Kidney capillary endothelial cell (primary cell): ENCODE measurements at places on chromosomes 1 and 21.

- no peak for DNase-seq
Measured at GRCh38 chr1:116585886-116586285, 15.1 kb upstream of the CD58 start.

DNA sequence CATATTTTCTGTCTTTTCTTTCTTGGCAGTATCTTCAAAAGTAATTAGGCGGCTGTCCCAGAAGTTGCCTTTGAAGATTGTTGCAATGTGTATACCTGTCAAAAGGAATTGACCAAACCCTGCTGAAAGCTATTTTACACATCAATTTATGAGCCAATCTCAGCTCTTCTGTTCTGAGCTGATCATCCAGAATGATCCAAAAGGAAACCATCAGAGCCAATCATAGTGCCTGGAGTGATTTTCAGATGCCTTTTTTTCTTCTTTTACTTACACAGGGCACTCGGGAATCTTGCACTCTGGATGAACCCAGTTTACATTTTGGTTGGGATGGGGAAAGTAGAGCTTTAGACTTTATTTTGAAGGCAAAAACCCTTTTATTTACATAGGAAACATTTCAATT lies 21.8 kb upstream of the APOBEC4 start:
- no peak for DNase-seq

DNA sequence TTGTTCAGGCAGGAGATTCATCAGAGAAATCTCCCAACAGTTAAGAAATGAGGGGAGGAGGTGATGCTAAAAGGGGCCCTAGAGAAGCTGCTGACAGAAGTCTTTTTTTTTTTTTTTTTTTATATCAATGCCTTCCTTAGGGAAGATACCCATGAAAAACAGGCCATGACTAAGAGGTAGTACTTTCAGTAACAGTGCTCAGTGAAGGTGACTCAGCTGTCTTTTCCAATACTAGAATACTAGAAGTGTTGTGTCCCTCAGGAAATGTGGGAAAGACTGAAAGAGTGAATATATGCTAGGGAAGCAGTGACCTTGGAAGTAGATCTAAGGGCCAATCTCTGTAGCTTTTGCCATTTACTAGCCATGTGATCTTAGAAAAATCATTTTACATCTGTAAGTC lies 52.4 kb upstream of the SLFNL1 start:
- peak; percentile 27 for DNase-seq

DNA sequence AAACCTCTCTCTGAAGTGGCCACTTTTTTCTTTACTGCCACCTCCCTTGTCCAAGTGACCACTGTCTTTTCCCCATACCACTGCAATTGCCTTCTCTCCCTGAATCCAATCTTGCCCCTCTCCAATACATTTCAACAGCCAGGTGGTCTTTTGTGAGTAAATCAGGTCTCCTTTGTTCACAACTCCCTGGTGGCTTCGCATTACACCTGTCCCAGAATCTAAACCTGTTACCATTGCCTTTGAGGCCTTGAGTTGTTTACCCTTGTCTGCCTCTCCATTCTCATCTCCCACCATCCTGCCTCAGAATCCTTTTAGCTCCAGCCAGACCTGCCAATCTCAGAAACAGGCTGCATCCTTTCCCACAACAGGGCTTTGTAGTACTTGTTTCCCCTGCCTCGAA lies 21.8 kb upstream of the DYNLT5 start:
- DNase-seq: no peak

DNA sequence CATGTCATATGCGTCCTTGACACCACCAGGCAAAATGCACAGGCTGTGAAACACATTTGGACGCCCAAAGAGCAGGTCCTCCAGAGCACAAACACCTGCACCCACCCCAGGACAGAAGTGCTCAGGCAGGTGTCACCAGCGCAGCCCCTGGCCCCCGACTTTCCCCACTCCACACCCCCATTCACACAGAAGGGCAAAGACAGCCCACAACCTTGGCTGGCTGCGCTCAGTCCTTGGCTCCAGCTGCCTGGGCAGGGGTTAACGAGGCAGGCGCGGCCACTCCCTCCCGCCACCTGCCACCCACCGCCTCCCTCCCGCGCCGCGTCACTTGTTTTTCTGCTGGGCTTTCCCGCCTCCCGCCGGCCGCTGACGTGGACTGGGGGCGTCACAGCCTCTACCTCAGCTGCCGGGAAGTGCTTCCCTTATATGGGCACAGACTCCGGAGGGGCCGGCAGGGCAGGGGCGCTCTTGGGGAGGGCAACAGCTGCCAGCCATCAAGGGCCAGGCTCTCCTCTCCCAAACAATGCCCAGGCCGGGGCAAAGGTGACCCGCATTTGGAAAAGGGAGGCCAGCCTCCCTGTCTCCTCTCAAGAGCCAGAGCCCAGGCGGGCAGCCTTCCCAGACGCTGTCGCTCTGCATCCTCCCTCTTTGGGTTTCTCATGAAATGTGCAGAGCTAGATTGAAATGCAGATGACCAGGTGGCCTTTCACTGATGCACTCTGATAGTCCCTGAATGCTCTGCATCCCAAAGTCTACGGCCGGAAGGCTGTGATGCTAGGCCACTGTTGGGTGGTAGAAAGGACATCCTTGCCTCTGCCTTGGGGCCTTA lies 14.8 kb upstream of the BTG2 start:
- no peak for DNase-seq

GRCh38 chr1:208058756-208059155 lies 147.8 kb upstream of the CD34 start:
- no peak for DNase-seq

DNA sequence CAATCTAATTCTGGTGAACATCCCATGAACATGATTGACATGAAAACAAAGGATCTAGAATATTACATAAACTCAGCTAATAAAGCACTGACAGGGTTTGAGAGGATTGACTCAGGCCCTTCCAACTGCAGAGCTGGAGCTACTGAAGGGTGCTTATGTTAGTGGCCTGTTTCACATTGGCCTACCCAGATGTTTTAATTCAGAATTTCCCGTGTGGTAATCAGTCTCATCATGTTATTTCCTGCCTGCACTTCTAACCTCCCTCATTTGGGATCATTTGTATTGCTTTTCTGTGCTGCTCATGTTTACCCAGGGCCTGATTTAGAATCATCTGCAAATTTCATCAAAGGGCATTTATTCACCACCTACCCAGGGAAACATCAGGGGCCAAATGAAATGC lies 270.3 kb downstream of the PLPP3 start:
- DNase-seq: no peak

- no peak for DNase-seq
Measured at GRCh38 chr1:67559222-67559700, 125.7 kb upstream of the GADD45A start.

- DNase-seq: no peak
Measured at GRCh38 chr1:192506741-192507155, 68.8 kb upstream of the RGS1 start.

DNA sequence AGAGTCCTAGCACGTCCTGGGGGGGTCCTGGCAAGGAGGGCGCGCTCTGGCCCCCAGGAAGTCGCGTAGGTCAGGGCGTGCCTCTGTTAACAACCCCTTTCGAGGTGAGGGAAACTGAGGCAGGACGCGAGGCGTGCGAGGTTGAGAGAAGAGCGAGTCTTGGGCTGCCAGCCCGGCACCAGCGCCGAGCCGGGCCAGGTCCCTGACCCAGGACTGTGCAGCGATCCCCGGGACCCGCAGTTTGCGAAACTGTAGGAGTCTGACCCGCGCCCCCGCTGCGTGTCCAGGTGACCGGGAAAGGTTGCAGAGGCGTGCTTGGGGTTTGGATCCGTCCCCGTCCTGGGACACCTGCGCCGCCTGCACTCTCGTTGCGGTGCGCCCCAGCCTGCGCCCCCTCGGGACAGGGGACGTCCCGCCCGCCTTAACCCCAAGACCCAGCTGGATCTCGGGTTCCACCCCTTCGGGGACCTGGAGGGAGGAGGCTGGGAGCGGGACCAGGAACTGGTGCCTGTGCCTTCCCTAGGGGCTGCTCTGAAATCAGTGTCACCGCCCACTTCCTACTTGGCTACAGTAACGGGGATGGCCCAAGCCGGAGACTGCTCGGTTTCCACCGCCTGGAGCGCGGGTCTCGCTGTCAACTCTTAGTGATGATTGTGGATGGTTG lies 493 bp downstream of the DISC1 start:
- DNase-seq: peak; percentile 66

DNA sequence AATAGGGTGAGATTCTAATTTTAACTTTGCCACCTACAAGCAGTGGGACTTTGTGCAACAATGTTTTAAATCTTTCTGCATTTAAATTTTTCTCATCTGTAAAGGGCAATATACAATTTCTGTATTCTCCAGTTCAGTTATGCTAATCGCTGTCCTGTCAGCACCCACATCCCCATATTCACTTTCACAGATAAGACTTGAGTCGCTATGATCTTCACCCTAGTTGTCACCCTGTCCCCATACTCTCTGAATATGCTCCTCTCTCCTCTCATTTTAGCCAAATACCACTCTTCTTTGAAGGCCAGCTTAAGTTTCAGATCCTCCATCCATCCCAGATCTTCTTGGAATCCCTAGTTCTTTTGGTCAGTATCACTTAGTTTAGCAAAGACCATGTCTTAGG lies 8.8 kb downstream of the DDR2 start:
- no peak for DNase-seq

- no peak for DNase-seq
Measured at GRCh38 chr1:160548960-160549664, 26.1 kb upstream of the SLAMF6 start.

DNA sequence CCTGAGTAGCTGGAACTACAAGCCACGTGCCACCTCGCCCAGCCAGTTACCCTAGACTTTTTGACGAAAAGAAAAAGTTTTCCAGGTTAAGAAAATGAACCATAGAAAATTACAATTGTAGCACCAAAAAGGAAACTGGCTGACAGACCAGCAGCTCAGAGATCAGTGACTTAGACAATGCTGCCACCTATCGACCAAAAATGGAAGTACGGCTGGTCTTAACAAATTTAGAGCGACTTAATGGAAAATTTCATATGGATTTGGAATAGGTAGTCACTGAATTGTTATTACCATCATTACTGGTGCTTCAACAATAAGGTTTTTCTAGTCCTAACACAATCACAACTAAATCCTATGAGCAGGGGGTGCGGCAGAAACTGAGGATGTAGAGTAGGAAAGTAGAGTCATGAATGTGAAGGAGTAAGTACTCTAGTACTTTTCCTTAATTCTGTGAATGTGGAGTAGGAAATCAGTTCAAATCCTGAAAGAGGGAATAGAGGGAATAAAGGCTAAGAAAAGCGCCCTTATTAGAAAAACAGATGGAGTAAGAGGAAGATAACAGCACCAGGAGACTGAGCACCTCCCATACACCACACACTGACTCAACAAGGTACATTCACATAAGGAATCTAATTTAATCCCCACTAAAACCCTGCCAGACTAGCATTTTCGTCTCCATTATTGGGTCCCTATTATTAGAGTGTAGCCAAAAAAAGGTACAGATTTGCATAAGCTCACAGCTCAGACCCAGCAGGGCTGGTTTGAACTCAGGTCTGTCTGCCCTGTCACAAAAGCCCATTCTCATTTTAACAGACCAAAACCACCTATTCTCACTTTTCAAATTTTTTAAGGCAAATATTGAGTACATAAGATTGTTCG lies 37.9 kb upstream of the MGST3 start:
- DNase-seq: peak; percentile 78

DNA sequence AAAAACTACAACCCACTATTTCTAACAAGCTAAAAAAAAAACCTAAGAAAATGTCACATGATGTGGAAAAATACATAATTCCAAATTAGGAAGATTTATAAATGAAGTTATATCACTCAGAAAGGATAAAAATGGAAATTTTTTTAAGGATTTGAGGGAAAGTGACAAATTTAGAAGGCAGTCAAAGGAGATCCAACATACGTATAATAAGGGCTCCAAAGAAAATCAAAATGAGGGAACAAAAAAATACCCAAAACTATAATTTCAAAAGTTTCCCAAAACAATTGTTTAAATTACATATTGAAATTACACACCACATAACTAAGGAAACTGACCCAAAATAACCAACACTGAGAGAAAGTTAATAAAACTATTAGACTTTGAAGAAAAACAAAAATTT lies 381.1 kb upstream of the KAZN start:
- DNase-seq: no peak

GRCh38 chr1:201949491-201949890 lies 3.1 kb upstream of the LMOD1 start:
- no peak for DNase-seq

DNA sequence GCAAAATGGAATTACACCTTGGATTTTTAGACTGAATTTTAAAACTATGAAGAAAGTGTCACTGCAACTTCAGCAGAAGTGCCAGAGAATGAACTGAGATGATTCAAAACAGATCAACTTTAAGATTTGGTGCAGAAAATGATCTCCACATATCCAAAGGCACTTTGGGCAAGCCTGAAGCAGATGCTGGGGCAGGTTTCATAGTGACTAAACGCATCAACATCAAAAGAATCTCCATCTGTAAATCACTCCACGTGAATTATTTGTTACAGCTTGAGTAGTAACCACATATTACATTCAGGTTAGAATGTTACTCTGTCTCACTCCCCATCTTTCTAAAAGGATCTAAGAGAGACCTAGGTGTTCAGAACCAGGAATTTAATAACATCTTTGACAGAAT lies 329.0 kb upstream of the ESRRG start:
- DNase-seq: no peak

DNA sequence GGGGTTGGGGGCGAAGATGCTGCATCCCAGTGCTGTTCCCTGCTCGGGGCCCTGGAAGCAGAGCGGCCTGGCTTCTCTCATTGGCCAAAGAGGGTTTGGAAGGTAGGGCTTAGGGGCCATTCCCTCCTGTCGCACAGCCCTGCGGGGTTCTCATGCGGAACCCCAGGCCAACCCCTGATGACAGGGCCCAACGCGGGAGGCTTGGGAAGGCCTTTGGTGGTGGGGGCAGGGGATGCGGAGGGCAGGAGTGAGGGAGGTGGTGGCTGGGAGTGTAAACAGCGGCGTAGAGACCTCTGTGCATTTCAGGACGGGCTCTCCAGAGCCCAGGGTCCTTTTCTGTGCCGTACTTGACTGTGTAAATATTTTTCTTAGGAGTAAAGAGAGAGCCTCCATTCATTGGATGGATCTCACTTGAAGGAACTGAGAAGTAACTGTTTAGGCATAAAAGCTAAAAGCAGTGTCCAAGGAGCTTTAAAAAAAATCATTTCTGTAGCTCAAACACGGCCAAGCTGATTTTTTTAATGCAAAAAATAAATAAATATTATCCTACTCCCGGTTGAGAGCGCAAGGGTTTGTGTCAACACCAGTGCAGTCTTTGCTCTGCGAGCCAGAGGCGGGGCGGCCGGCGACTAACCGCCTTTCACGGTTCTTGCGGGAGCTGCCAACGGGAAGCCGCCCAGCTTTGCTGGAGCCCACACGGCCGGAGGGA lies 169.1 kb downstream of the PRDM16 start:
- no peak for DNase-seq
